ENCODE measurements at places on chromosomes 11 and 22.

- DNase-seq = no peak
These were observed 22.4 kb downstream of the KIRREL3 start for GRCh38 chr11:126978165-126978564.

GRCh38 chr11:76667856-76668255 lies 2.7 kb downstream of the LRRC32 start:
- DNase-seq = no peak

GRCh38 chr11:132032555-132032954 lies 662.1 kb downstream of the NTM start:
- no peak for DNase-seq

DNA sequence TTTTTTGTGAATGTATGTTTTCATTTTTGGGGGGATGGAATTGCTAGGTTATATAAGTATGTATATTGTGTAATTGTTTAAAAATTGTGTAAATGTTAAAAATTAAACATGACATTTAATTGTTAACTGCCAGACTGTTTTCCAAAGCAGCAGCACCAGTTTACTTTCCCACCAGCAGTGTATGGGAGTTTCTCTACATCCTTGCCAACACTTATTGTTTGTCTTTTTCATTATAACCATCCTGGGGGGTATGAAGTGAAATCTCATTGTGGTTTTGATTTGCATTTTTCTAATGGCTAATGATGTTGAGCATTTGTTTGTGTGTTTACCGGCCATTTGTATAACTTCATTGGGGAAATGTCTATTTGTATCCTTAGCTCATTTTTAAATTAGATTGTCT lies 31.7 kb upstream of the RRAS2 start:
- DNase-seq = no peak

- DNase-seq = peak; percentile 76
These were observed at the start of the genes LBHD1 and UQCC3 for GRCh38 chr11:62671608-62672389. TSS of gene LBHD1 (minus strand) at chr11:62672267. CDS start at chr11:62670031, 2,236 bp downstream. TSS of gene UQCC3 (plus strand) at chr11:62671673. CDS start at chr11:62671746, 73 bp downstream.

- no peak for DNase-seq
These were observed 28.7 kb downstream of the KCNQ1 start for GRCh38 chr11:2473361-2474058.

GRCh38 chr22:21055880-21056319 lies 10.2 kb downstream of the LRRC74B start:
- no peak for DNase-seq

DNA sequence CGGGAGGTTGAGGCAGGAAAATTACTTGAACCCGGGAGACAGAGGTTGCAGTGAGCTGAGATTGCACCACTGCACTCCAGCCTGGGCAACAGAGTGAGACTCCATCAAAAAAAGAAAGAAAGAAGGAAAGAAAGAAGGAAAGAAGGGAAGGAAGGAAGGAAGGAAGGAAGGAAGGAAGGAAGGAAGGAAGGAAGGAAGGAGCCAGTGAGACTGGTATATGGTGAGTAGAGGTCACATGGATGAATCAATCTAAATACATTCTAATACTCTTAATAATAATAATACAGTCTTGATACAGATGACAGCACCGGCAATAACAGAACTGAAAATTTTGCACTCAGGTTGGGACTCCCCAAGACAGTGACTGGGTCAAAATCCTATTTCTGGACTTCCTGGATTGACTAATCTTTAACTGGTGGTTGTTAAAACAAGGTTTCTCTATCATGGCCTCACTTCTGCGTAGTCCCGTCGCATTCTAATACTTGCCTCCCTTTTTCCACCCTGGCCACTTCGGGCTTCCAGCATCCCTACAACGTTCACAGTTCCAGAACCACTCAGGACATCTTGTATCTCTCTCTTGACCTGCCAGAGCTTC lies 53.5 kb upstream of the EIF3M start:
- peak; percentile 10 for DNase-seq

- DNase-seq = no peak
These were observed 262.1 kb downstream of the DDX10 start for GRCh38 chr11:108926841-108927577.

- DNase-seq = no peak
These were observed 9.1 kb upstream of the ZNF74 start for GRCh38 chr22:20384865-20385264.

DNA sequence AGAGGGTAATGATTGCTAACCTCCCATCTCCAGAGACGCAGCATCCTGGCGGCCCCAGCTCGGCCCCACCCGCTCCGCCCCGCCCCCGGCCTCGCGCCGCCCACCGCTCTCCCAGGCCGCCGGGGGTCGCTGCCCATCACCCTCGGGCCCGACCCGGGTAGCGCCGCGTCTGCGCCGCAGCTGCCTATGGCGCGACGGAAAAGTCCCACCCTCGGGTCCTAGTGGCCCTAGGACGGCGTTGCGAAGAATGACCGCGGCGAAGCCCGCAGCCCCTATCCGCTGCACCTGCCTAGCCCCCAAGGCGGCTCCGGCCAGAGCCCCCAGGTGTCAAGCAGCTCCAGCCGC lies 457 bp downstream of the CPSF7 start:
- DNase-seq = no peak

DNA sequence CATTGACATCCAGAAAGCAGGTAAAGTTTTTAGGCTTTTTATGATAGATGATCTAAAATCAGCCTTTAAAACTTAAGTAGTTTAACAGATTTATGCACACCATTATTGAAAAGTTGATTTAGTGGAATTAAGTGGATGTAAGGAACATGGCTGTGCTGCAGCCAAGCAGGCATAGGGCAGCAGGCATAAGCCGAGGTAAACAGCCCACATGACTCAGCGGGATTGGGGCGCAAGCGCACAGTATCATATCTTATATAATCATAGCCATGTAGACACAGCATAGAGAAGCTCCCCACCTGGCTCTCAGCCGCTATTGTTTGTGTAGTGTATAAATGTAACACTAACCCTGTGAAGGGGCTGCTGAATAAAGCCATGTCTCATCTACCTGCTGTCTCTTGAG lies 157.5 kb downstream of the WNT11 start:
- no peak for DNase-seq

DNA sequence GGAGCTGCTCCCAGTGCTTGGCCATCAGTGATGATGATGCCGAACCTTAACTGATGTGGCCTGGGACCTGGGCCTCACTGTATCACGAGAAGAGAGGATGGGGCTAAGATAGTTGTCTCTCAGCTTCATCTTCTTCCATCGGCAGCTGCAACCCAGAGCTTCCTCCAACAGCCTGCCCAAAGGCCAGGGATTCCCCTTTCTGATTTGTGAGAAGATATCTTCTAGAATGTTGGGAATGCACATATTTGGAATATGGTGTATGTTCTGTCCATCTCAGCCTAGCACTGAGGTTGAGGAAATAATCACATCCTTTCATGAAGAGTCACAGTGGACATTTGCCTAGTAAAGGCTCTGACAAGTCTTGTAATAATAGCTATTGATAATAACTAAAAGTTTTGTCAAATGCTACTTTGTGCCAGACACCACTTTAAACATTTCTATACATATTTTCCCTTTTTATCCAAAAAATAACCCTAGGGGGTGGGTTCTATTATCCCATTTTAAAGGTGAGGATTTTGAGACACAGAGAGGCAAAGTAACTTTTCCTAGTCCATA lies 73.1 kb downstream of the COMMD9 start:
- no peak for DNase-seq

DNA sequence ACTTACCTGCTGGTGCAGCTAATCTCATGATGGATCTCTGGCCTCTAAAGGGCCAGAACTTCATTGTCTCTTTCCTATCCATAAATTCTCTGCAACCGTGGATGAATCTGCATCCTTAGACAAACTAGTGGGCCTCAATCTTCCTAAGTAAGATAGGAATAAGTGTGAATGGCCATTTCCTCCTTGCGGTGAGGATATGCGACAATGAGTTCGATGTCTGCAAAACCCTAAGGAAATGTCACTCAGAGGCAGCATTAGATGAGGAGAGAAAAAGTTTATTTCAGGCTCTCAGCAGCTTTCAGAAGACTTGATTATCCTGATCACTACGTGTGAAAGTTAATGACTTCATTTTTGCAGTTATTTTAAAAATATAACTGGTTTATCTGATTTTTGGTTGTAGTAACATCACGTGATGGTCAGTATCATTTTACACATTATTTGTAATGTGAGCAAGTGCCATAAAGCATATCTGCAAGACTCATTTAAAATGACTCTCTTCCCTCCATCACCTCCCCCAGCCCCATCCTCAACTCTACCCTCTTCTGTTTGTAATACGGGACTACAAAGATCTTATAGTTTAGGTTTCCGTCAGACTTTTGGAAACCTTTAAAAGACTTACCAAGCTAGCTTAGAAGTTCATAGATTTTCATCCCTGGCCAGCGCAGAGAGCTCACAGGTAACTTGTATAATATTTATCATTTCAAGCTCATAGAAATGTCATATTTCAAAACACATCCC lies 10.2 kb downstream of the GRAP2 start:
- DNase-seq = no peak

DNA sequence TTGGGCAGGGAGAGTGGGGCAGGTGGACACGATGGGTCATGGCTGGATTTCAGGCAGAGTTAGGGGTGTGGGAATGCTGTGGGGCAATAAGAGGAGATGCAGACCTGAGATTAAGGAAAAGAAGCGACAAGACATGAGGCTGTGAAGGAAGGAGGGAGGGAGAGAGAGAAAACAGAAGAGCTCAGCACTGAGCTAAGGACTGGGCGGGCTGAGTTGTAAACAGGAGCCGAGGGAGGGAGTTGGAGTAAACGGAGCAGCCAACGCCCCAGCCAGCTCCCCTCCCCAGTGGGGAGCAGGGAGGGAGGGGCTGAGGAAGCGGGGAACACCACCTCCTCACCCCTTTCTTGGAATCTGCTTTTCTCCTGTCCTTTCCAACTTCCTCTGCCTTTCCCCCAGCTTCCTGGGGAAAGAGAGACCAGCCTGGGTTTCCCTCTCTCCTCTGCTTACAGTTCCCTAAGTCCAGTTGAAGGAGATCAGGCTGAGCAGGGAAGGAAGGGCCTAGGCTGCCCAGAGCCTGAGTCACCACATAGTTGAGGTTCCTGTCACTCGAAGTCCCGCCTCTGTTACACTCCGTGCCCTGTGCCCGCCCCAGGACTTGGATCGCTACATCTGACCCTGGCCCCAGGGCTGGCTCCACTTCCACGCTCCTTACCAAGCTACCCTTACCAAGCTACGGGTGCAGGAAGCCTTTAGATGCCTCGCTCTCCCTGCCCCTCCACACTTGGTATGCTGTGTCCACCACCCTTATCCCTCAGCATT lies 6.7 kb upstream of the AHNAK start:
- DNase-seq = no peak

DNA sequence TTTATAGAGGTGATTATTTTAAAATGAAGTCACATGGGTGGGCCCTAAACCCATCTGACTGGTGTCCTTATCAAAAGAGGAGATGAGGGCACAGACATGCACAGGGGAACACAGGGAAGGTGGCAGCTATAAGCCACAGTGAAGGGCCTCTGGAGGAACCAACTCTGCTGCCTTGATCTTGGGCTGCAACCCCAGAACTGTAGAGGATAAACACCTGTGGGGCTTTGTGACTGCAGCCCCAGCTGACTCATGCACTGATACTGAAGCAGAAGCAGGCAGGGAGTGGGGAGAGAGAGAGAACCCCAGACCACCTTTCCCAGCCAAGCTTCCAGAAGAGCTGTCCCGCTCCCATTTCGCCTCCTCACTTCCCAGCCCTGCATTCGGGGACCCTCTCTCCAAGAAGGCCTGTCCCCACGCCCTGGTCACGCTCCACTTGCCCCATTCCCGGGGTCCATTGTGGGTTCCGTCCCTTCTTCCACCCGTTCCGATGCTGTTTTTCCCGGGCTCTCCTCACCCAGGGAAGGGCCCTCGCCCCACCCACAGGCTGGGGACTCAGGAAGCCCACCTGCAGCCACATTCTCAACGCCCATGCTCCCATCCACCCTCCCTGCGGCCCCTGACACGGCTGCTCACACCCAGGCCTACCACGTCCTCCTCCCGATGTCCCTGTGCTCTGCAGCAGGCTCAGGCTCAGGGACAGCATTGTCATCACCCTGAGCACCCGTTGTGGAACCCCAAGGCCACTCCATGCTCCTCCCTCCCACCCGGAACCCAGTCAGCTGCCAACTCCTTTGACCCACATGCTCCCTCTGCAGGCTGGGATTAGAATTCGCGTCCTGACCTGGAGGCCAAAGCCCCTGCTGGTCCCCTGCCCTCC lies 90.8 kb upstream of the SHANK2 start:
- DNase-seq = no peak

DNA sequence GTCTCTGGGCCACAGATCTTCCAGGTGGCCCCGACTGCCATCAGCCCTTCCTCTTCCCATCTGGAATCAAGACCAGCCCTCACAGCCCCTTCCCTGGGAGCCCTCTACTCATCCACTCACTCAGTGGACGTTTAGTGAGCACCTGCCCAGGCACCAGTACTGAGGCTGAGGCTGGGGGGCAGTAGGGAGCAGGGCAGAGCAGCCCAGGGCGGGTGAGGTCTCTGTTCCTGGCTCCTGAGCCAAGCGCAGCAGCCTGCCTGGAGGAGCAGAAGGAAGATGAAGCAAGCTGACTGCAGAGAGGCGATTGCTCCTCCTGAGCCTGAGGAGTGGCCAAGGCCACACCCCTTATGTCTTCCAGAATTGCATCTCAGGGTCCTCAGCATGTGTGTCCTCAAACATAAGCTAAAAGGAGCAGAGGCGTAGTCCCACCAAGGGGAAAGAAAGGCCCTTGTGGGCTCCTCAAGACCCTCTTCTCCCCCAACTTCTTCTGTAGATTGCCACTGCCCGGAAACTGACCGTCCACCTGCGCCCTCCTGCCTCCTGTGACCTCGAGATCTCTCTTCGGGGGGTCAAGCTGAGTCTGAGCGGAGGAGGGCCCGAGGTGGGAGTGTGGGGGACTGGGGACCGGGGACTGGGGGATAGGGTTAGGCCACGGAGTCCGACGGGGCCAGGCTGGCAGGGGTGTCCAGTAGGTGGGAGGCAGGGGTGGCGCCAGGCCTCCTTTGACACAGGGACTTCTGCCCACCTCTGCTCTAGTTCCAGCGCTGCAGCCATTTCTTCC lies 5.8 kb downstream of the MAPK8IP2 start:
- DNase-seq = no peak

GRCh38 chr11:1515082-1516060 lies 28.8 kb upstream of the MOB2 start:
- DNase-seq = no peak

DNA sequence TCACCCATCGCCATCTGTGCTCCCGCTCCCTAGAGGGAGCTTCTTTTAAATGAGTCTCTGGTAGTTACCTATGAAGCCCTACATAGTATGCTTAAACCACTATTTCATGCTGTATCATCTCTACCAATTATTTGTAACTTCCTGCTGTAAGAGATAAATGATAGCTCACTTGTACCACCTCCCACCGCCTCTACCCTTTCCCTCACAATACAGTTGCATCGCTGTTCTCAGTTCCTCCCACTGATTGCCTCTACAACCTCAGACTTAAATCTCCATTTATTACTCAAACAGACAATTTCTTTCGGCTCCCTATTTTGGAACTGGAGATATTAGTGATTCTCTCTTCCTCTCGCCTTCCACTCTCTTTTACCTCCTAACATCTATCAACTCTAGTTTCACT lies 222.9 kb upstream of the ZC3H12C start:
- DNase-seq = no peak

GRCh38 chr11:57459164-57460021 lies 935 bp upstream of the RTN4RL2 start:
- DNase-seq = no peak

DNA sequence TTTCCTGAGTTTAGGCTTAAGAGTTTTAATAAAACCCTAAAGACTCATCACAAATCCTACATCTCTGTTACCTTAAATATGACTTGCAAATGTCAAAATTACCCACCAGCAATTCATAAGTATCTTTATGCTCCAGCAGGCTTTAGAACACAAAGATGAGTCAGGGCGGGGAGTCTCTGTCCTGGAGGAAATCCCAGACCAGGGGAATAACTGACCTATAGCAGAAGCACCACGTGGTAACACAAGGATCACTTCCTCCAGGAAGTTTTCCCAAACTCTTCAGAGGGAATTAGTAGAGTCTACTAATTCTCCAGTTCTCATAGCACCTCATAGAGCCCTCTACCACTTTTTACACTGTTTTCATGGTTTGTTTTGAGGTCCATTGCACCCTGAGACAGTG lies 217.0 kb downstream of the NAV2 start:
- DNase-seq = no peak

All from GM12864 (cell line).